T-helper 17 cell (primary cell): ENCODE measurements at places on chromosomes 1 and 21.

GRCh38 chr1:222791006-222791710 lies 23.7 kb upstream of the DISP1 start:
- DNase-seq, result no peak

- no peak for DNase-seq
These were observed 60.2 kb downstream of the PBX1 start for GRCh38 chr1:164619006-164619784.

GRCh38 chr1:96837057-96837780 lies 115.6 kb downstream of the PTBP2 start:
- DNase-seq, result no peak

DNA sequence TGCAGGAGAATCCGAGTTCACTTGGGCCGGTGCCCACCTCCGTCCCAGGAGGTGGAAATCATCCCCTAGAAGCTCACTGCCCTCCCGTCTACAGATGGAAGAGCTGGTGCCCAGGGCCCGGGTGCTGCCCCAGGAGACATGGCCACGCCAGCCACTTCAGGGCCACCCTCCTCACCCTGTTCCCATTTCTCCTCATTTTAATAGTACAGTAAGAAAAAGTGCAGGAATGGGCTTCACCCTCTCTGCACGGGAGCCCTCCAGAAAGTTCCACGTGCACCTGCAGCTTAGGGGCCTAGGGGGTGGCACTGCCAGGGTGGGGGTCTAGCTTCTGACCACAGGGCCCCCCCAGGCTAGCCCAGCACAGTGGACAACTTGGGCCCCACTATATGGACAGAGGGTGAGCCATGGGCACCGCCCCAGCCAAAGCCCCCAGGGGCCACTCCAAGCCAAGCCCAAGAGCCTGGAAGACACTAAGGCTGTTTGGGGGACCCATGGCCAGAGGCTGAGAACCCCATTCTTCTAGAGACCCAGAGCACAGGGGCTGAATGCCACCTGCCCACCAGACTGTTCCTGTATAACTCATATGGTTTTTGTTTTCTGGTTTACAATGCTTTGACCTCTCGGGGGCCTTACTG lies 3.4 kb upstream of the FTCD start:
- no peak for DNase-seq

- no peak for DNase-seq
These were observed 4.8 kb downstream of the ATP1A1 start for GRCh38 chr1:116377541-116378529.

DNA sequence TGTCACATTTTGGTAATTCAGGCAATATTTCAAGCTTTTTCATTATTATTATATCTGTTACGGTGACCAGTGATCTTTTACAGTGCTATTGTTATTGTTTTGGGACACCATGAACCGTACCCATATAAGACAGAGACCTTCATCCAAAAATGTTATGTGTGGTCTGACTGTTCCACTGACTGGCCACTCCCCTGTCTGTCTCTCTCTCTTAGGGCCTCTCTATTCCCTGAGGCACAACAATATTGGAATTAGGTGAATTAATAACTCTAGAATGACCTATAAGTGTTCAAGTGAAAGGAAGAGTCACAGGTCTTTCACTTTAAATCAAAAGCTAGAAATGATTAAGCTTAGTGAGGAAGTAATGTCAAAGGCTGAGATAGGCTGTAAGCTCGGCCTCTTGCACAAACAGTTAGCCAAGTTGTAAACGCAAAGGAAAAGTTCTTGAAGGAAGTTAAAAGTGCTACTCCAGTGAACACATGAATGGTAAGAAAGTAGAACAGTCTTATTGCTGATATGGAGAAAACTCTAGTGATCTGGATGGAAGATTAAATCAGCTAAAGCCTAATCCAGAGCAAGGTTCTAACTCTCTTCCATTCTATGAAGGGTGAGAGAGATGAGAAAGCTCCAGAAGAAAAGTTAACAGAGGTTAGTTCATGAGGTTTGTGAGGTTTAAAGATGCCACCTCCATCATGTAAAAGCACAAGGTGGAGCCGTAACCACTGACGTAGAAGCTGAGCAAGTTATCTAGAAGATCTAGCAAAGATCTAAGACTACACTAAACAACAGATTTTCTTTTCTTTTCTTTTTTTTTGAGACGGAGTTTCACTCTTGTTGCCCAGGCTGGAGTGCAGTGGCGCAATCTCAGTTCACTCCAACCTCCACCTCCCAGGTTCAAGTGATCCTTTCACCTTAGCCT lies 19.7 kb upstream of the DIPK1A start:
- DNase-seq, result peak; percentile 24

- DNase-seq, result no peak
These were observed 7.1 kb upstream of the PTTG1IP start for GRCh38 chr21:44880405-44881197.

DNA sequence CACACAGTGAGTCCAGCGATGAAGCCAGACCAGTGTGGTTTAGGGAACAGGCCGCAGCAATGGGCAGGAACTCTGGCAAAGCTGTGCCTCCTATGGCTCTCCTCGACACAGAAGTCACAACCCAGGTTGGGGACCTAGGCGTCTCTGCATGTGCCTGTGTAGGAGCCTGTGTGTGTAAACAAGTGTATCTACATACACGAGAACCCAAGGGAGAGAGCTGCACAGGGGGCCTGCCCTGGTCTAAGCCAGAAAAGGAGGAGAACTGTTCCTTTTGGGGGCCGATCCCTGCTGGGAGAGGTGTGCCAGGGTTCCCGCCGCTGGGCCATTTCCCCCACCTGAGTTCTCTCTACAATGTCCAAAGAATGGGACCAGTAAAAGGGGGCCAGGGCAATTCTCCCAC lies 56.0 kb downstream of the CD247 start:
- DNase-seq, result no peak

DNA sequence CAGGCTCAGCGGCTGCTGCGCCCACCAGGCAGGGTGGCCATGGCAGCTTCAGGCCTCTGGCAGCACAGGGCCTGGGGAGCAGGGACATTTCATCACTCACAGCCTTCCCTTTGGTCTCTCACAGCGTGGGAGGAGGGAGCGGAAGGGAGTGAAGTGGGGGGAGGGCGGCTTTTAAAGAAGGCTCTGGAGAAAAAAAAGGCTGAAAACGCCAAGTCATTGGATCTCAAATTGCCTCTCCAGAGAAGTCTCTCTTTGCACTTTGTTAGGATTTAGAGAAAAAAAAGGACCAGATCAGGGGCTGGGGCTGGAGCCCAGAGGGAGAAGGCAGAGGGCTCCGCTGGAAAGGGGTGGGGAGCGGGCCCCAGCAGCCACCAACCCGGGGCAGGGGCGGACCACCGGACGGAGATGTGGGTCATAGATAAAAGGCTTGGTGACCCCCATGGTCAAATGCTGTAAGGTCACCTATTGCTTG lies 209.9 kb downstream of the GRIK3 start:
- DNase-seq, result no peak

DNA sequence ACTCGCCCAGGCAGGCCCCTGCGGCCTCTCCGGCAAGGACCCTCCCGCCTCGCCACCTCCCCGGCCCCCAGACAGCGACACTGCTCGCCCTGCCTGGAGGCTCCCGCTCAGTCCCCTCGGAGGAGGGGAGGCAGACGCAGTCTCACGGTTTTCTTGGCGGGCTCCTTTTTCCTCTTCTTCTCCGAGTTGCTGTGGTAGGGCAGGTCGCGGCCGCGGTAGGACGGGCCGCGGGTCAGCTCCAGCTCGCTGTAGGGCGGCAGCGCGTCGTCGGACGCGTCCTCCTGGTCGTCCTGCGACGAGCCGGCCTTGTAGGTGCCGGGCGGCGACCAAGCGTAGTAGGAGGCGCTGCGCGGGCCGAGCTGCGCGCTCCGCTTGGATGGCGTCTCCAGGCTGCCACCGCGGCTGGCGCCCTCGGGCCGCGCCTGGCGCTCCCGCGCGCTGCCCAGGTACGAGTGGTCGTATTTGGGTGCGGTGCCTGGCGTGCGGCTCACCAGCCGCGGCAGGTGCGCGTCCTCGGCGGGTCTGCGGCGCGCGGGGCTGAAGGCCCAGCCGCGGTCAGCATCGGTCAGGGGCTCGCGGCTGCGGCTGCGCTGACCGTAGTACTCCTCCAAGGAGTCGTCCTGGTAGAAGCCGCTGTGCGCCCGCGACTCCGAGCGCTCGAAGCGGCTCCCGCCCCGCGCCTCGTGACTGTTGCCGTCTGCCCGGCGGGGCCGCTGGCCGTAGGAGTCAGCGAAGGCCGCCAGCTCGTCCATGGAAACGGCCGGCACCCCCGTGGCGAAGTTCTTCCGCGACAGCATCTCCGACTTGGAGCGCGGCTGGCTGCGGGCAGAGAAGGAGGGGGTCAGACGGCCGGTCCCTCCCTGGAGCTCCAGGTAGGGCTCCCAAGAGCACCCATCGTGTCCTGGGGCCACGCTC lies 44.8 kb upstream of the TADA1 start:
- no peak for DNase-seq

- no peak for DNase-seq
These were observed 245.8 kb downstream of the SPATA17 start for GRCh38 chr1:217876896-217877295.

GRCh38 chr21:38567970-38568360 lies 69.7 kb upstream of the ERG start:
- no peak for DNase-seq

DNA sequence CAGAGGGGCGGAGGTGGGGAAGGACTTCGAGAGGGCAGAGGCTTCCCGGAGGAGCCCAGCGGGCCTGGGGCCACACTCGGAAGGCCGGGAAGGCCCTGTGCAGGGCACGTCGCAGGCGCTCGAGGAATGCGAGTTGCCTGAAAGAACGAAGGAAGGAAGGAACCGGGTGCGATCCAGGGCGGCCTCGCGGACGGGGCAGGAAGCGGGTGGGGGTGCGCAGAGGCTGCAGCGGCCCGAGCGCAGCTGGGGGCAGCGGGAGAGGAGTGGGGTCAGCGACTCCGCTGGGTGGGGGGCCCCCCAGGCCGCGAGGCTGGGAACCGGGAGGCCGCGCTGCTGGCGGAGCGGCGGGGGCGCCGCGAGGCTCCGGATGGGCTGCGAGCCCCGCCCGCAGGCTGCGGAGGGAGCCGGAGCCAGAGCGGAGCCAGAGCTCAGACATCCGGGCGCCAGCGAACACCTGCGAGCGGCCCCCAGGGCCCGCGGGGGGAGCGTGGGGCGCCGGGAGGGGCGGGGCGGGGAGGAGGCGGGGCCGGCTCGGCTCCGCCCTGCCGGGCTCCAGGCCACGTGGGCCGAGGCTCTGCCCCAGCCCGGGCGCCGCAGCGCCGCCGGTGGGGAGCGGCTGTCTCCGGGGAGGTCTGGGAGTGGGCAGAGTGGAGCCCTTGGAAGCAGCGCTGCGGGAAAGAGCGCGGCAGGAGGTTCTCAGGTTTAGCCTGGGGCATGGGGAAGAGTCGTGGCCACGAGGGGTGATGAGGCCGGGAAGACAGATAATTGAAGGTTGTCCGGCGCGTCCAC lies 4.6 kb downstream of the ID3 start:
- peak; percentile 75 for DNase-seq

GRCh38 chr1:96508233-96508632 lies 213.4 kb upstream of the PTBP2 start:
- DNase-seq, result no peak

- no peak for DNase-seq
These were observed 115.0 kb downstream of the NAV1 start for GRCh38 chr1:201653883-201654282.

- no peak for DNase-seq
These were observed 20.3 kb upstream of the CLSTN1 start for GRCh38 chr1:9844106-9844505.

GRCh38 chr1:26280333-26281042 lies 602 bp downstream of the SH3BGRL3 start:
- DNase-seq, result no peak

DNA sequence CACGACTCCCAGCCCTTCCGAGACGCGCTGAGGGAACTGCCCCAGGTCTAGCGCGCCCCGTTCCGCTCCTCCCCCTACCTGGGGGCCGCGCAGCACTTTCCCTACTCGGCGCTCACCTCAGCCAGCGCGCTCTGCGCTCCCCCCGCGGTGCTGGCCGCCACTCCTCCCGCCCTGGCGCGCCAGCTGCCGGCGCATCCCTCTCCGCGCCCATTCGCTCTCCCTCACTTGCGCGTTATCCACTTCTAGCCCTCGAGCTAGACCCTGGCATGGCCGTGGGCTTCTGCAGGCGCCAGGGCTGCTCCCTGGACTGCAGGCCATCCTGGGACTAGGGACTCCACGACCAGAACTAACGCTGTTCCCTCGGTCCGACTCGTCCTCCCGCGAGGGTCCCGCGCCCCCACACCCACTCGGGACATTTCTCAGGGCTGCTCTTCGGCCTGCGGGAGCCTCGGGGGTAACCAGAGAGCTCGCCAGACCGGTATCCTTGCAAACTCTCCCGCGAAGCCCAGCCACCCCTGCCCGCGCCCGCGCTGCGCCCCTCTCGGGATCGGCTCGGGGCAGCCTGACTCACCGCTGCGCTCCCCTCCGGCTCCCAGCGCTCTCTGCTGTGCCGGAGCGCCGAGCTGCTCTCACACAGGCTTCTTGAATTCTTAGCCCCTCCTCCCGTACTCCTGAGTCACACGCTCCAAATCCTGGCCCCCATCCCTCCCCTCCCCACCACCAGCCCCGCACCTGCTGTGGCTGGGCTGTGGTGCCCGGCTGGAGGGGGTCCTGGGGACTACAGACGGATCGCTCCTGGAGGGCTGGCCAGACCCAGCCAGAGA lies at the start of gene NGF:
TSS of gene NGF (minus strand) at position 617 of the 824 bp plus-strand sequence. CDS start 51,454 bp downstream, outside the sequence.
- no peak for DNase-seq

GRCh38 chr21:14477841-14478240 lies 68.3 kb downstream of the SAMSN1 start:
- no peak for DNase-seq

DNA sequence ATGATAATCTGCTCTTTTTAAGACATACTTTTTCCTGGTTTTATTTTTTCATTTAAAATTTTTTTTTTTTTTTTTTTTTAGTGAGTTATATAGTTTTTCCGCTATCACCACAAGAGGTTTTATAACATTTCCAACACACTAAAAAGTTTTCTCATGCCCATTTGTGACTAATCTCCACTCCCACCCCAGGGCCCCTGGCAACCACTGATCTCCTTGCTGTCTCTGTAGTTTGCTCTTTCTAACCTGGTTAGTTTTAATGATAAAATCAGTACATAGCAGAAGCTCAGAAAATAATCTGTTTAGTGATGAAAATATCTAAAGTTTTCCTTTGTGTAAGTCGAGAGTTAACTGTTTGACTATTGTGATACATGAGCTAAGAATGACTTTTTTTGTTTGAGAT lies 41.8 kb downstream of the IARS2 start:
- no peak for DNase-seq

DNA sequence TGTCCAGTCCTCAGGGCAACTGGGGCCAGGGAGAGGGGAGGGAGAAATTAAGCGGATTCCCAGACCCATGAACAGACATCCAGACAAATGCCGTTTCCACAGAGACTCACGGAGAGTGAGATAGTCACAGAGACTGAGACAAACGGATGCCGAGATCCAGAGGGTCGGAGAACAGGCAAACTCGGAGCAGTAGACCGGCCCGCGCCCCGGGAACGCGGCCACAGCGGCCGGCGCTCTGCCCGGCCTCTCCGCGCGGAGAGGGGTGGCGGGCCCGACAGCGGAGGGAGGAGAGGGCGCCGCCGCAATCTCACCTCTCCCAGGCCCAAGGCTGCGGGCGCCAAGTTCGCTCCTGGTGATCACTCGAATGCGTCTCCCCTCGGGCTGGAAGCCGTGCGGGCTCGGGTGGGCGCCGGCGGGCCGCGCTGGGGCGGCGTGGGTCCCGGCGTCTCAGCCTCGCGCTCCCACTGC lies 831 bp upstream of the FOXD2 start:
- DNase-seq, result no peak

- DNase-seq, result no peak
These were observed 185.0 kb downstream of the TGFBR3 start for GRCh38 chr1:91700771-91701471.

GRCh38 chr1:239617731-239618130 lies 231.4 kb downstream of the CHRM3 start:
- DNase-seq, result no peak
